HS-27A (cell line): ENCODE measurements at places on chromosomes 5 and 9.

DNA sequence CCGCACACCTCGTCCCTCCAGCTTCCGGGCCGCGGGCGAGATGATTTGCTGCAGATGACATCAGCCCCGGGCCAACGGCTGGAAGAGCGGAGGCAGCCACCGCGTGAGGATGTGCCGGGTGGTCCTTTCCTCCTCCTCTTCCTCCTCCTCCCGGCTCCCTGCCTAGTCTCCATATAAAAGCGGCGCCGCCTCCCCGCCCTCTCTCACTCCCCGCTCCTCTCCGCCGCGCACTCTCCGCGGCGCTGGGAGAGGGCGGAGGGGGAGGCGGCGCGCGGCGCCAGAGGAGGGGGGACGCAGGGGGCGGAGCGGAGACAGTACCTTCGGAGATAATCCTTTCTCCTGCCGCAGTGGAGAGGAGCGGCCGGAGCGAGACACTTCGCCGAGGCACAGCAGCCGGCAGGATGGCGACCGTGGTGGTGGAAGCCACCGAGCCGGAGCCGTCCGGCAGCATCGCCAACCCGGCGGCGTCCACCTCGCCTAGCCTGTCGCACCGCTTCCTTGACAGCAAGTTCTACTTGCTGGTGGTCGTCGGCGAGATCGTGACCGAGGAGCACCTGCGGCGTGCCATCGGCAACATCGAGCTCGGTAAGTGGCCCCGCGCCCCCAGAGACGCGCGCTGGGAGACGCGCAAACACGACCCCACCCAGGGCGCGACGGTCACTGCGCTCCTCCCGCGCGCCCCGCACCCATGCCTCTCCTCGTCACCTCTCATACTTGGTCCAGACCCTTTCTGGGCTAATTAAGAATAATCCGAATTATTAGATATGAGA is at the start of gene MAP1B:
Gene MAP1B, plus strand, starts transcription at position 345 of the 770 bp plus-strand sequence. Its CDS starts 57 bp downstream, at position 402.
- DNase-seq: no peak

GRCh38 chr5:151132963-151133362 is 24.6 kb downstream of the ANXA6 start:
- DNase-seq: no peak

DNA sequence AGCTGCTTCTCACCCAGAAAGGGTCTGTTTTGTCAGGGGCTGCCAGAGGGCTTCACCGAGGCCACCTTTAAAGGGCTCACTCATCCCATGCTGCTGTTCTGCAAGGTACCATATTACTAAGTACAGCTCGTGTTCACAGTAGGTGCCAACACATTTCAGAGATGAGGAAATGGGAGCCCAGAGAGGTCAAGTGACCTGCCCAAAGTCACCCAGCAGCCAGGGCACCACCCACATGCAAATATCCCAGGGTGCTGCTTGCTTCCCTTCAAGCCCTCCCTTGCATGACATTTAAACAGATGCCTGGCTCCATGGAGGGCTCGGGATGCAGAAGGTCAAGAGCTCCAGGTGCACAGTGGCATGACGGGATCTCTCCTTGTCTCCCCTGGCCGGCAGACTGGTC is 123.5 kb upstream of the SARDH start:
- DNase-seq: no peak

DNA sequence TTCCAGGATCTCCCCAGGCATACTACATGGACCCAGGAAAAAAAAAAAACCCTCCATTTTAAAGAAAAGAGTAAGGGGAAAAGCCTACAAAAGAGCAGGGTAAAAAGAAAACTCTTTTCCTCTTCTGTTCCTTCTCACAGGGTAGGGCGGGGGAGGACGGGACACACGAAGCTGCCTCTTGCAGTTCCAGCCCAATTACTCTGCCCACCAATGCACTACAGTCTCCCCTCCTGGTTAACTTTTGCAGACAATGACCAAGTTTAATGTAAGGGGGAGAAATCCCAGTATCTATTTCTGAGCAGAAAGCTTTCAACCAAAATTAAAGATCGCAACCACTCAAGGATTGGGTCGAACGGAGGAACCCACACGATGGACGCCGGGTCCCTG is 1.3 kb downstream of the BRD3 start:
- no peak for DNase-seq

DNA sequence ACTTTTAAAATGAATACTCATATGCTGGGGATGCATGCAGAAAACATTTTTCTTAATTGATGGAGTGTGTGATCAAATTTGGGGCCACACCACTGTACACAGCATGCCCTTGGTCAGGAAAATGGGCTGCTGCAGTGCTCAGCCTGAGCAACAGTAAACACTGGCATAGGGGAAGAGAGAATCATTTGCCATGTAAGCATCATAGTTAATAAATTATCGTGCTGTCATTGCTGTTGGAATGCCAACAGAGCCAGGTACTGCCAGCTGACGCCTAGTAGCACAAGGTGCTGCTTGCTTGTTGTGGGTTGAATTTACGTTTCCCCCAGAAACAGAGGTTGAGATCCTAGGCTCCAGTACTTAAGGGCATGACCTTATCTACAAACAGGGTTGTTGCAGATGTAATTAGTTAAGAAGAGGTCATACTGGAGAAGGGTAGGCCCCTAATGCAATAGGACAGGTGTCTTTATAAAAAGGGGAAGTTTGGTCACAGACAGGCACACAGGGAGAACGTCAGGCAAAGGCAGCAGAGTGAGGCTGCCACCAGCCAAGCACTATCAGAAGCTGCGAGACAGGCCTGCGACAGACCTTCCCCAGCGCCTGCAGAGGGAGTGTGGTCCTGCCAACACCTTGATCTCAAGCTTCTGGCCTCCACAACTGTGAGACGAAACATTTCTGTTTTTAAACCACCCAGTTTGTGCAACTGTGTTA is 25.3 kb downstream of the DAP start:
- DNase-seq: no peak

GRCh38 chr9:109584205-109584604 is 86.1 kb upstream of the PTPN3 start:
- no peak for DNase-seq

- no peak for DNase-seq
Measured at GRCh38 chr5:100562821-100563220, 27.6 kb downstream of the FAM174A start.

GRCh38 chr5:10468256-10468655 is 26.6 kb downstream of the ROPN1L start:
- DNase-seq: no peak

- no peak for DNase-seq
Measured at GRCh38 chr5:1724822-1725602, 74.6 kb downstream of the MRPL36 start.

- no peak for DNase-seq
Measured at GRCh38 chr9:126830827-126831226, 26.0 kb downstream of the ZBTB43 start.

DNA sequence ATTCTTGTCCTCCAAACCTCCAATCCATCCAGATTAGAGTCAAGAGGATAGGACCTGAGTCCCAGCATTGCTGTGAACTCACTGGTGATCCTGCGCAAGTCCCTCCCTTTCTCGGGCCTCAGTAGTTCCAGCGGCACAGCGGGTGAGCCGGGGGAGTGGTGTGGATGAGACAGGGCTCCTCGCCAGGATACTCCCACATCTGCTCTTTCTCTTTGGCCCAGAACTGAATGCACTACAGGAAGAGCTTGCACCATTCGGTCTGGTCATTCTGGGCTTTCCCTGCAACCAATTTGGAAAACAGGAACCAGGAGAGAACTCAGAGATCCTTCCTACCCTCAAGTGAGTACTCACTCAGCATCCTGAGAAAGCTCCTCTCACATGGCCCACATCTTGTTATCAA is 6.3 kb downstream of the GPX3 start:
- DNase-seq: no peak

GRCh38 chr9:134484479-134484878 is 157.1 kb upstream of the COL5A1 start:
- no peak for DNase-seq

- no peak for DNase-seq
Measured at GRCh38 chr9:127116957-127117356, 5.5 kb downstream of the ANGPTL2 start.

DNA sequence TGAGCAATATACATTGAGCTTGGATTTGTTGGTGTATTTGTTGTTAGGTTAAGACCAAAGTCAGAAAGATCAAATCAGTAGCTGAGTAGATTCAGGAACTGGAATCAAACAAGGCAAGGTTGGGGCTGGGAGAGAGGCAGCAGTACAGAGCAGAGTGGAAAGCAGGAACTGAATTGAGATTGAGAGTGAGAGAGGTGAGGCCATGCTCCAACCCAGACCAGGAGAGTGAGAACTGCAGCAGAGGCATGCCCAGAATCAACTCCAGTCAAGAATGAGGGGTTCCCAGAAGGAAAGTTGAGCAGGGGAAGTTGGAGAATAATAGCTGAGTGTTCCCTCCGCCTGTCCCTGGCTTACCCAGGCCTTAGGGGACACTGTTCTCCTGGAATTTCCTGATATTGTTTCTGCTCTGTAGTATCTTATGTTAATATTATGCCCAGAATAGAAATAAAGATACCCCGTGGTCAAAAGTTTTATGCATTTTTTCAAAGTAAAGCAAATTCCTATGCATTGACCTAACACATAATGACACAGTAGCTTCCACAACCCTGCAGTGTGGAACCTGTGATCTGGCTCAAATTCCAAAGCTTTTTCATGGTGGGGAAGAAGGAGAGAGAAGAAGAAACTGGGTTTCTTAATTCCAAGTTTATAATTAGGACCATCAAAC is 82.7 kb downstream of the SV2C start:
- DNase-seq: no peak

DNA sequence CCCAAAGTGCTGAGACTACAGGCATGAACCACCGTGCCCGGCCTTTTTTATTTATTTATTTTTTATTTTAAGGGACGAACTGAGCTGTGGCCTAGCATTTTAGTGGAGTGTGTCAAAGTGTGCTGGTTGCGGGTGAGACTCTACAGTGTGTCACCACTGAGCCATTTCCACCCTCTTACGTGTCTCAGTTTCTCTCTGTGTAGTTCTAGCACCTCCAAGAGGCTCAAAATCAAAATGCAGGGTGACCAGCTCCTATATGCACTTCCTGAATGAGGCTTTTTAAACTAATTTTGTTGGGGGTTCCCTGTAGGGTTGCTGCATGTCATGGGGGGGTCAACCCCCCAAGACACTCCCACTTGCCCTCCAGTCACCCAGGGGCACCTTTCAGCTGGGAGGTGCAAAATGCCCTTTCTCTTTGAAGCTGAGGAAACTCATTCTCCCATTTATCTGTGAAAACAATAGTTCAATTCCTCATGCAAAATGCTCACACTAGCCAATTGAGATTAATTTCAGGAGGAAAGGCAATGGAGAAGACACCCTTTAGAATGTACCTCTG is 69.3 kb downstream of the COL15A1 start:
- DNase-seq: no peak

DNA sequence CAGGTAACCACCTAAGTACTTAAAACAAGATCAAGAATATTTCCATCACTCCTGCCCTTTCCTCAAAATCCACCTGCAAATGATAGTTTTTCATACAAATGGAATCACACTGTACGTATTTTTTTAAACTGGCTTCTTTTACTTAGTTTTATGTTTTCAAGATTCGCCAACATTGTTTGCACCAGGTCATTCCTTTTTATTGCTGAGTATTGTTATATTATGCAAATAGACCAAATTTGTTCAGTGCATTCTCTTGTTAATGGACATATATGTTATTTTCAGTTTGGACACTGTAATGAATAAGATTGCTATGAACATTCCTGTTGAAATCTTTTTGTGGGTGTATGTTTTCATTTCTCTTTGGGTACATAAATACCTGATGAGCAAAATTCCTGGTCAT is 8.3 kb upstream of the ANKRD31 start:
- no peak for DNase-seq

- DNase-seq: no peak
Measured at GRCh38 chr9:108910914-108911313, 23.0 kb downstream of the ELP1 start.

DNA sequence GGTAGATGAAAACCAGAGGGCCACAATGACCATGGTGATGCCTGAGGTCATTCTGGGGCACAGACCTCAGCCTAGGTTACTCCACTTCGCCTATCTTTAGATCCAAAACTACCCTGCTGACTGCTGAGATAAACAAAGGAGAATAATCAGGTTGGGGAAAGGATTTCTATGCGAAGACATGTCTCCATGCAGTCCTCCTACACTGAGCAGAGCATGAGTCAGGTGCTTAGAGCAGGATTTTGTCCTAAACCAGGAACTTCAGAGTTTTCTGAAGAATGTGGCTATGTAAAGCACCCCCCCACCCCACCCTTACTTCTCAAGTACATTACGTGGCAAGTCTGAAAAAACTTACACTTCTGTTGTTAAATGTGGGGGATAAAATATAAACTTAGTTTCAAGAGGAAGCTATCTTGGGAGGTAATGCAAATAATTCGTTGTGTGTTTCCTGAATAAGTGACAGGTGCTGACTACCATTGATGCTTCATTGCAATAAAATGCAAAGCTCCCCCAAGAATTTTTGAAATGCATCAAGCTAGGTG is 19.4 kb downstream of the PDCD1LG2 start:
- no peak for DNase-seq

DNA sequence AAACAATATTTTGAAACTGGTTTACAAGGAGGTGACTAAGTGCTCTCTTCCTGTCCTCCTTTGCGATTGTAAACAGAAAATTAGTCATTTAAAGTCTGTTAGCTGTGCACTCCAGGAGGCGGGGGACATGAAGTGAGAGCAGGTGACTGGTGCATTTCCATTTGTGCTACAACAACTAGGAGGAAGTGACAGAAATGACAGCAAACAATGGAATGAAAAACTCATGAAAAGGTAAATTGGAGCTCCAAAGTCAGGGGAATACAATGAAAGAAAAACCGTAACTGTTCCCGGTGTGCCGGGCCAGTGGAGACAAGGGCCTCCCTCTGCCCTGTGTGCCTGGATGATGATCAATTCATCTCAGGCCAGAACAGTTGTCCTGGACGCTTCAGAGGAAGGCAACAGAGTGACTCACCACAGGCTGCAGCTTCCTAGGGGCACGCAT is 439.9 kb downstream of the GADD45G start:
- DNase-seq: no peak

GRCh38 chr5:3122985-3123762 is 371.7 kb upstream of the IRX2 start:
- no peak for DNase-seq

DNA sequence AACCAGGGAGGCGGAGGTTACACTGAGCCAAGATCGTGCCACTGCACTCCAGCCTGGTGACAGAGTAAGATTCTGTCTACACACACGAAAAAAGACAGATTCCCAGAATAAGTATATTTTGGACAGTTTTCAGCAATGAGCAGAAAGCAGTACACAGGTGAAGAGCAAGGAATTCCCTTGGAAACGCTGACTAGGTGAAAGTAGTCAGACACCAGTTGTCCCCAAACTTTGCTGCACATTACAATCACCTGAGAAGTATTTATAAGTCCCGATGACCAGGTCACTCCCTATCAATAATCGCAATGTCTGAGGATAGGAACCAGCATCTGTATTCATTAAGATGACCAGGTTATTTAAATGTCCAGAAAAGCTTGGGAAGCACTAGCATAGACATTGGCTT is 78.3 kb downstream of the CPLANE1 start:
- DNase-seq: no peak

GRCh38 chr9:10014889-10015288 is 597.9 kb downstream of the PTPRD start:
- DNase-seq: no peak

- DNase-seq: no peak
Measured at GRCh38 chr5:180869587-180869986, 8.5 kb upstream of the ZFP62 start.
